ENCODE measurements at places on chromosomes 5 and 9.

- no peak for DNase-seq
Measured at GRCh38 chr9:126198854-126199253, 127.8 kb upstream of the MVB12B start.

- no peak for DNase-seq
Measured at GRCh38 chr5:140259500-140259899, 43.4 kb downstream of the PFDN1 start.

DNA sequence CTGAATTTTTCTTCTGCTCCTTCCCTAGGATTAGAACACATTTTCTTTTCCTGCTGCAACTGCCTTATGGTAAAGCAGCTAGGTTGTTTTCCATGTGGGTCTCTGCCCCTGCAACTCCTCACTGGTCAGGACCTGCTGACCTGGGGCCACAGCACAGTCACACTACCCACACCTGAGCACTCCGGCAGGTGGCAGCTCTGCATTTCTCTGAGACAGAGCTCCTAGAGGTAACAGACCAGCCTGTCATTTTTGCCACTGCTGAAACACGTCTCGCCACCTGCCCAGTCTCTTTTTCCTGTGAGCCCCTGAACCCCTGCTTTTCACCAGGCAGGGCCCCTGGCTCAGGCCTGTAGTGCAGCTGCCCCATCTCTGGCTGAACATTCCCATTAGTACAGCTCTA lies 609.6 kb downstream of the HINT1 start:
- DNase-seq = no peak

DNA sequence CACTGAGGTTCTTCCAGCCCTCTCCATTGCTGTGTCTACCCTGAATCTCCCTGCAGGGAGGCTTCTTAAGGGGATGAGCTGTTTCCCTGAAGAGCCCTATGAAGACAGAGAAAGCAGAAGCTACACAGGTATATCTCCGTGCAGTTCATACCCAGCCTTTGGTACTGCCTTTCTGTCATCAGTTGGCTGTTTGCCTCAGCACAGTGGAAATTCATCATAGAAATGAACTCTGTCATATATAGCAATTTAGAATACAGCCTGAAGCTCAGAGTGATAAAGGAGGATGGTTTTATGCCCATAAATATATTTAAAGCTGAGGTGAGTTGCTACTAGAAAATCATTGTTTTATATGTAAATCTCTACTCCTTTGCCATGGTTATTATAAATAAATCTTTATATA lies 42.6 kb upstream of the KCNN2 start:
- no peak for DNase-seq

DNA sequence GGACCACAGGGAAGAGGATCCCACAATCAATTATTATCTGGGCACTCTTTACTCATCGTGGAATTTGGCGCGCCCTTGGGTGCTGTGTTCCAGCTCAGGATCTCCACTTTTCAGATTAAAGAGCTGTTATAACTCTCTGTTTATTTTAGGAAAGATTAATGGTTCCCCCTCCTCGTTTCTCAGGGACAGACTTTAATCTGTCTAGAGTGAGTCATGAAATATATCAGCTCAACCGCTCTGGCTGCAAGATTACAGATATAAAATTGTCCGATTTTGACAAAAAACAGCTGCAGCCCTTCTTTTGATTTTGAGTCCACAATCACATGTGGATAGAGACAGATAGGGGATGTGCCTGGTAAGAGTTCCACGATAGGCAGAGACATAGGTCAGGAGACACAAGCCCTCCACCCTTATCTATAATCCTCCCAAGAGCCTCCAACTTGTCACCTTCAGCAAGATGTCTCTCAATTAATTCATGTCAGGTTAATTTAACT lies 77.6 kb upstream of the ANKRD55 start:
- no peak for DNase-seq

DNA sequence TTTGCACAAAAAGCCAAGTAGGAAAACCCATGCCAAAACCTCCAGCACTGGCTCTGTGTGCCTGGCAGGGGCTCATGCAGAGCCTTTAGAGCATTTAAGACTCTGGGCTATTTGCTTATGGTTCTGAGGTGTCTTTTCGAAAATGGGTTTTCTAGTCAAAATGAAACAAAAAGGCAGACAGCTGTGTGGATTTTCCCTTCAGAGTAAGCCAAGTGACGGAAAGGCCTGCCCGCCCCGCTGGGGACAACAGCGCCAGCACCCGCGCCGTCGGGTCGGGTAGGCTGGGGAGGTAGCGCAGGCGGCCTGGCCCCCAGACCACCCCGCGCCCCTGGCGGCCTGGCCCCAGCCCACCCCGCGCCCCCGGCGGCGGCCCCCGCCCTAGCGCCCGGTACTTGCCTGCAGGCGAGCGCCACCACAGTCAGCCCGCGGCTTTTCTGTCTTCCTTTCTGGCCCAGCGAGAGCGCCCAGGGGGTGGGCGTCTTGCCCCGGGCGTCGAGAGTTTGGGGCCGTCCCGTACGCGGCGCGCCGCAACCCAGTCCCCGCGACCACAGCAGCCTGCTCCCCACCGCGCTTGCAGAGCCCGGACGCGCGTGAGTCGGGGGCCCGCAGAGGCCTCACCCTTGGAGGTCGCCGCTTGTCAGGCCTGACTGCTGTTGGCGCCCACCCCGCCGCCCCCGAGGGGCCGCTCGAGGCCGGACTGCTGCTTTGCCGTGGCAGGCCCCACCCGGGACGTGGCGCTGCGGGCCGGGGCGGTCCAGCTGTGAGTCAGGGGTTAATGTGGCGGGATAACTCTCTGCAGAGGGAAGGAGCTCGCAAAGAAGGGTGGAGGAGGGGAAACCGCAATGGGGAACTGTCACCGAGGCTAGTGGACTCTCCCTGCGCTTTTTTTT lies at the start of gene TICAM2:
TSS of gene TICAM2 (minus strand) at position 779 of the 890 bp plus-strand sequence. CDS start 21,223 bp downstream, outside the sequence.
- DNase-seq = peak; percentile 68

DNA sequence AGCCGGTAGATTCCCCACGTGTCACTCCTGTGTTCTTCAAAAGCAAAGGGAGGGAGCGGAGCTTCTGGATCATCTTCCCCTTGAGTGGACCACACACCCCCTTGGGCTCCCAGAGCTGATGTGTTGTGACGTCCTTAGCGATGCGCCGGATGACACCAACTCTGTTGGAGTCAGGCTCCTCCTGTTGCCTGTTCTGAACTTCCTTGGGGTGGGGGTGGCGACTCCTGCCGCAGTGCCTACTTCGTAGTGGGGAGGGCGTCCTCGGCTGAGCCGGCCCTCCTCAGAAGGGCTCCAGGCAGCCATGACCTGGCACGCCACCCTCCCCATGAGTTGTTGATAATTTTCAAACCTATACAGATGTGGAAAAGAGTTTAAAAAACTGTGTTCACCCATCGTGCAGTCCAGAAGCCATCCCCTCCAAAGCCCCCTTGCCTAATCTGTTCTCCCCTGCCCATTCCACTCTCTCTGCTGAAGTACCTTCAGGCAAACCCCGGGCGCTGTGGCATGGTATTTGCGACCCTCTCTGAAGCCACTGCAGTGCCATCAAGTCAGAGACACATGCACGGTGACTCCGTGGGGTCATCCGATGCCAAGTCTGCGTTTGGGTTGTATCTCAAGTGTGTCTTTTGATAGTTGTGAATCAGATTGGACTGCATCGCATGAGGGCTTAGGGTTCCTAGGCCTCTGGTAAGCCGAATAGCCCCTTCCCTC lies 16.7 kb downstream of the EXOC3 start:
- no peak for DNase-seq

DNA sequence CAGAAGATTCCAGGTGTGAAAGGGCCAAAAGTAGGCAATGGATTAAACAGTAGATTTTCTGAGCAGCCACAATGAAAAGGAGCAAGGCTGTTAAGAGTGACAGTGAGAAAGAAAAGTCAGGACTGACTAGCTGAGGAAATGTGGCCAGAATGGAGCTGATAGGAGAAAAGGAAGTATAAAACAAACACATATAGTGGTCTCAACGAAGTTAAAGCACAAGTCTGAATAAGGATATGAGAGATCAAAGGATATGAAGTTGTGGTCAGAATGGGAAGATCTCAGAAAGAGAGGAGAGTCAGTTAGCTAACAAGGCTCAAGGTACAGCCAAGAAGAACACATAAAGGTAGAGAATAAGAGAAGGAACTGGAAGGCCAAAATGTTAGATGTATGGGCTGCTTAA lies 39.9 kb downstream of the FNIP1 start:
- no peak for DNase-seq

GRCh38 chr5:95715799-95716461 lies 15.2 kb upstream of the RHOBTB3 start:
- DNase-seq = peak; percentile 57

GRCh38 chr5:132979367-132979940 lies 16.0 kb upstream of the AFF4 start:
- no peak for DNase-seq

GRCh38 chr9:131334629-131335367 lies 45.3 kb downstream of the PLPP7 start:
- DNase-seq = no peak

DNA sequence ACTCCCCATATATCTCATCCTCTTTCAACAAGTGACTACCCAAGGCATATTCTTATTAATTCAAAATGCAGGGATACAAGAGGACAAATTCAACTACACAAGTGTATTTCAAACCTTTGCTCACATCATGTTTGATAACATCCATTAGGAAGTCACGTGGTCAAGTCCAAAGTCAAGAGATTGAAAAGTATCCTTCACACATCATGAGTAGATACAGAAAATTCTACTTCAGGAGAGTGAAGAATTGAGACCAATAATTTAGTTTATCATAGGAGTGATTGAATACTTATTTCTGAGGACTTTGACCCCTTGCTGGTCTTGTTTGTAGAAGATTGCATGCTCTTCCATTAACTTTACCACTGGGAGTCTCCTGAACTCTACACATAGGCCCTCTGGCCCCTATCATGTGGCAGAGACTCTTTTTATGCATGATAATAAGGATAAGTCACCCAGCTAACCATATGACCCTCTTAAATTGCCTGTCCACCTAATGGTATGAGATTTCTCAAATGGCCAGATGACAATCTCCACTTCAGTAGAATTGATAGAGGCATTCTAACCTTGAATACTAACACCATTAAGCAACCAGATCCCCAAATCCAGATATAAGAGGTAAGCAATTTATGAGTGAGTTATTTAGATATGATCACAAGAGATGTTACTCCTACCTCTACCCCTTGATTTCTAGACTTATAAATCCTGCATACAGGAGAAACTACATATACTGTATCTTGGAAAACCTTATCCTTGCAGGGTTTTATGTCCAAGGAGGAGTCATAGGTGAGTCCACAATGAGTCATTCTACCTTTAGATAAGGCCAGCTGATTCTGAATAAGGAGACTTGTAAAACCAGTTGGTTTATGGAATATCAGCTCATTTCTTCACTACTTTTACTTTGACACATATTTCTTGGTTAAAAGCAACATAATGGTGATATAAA lies 26.6 kb upstream of the SLC46A2 start:
- DNase-seq = no peak

DNA sequence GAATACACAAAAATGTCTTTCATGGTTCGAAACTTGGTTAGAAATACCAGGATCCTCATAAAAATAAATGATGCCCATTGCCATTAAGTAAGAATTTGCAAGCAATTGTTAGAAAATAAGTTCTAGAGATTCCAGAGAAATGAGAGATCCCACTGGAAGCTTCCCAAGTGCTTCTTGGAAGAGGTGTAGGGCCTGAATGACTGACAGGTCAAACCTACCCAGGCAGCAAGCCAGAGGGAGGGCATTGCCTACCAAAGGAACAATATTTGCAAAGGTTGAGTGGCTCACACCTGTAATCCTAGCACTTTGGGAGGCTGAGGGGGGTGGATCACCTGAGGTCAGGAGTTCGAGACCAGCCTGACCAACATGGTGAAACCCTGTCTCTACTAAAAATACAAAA lies 777.0 kb upstream of the WWC1 start:
- no peak for DNase-seq
